ENCODE measurements at places on chromosomes 3 and 15. TPM values are rescaled to one million over a fixed set of nuclear protein-coding genes. Genes with fewer than 3 reads are reported as not detected.
A peak's percentile ranks its signal among the peaks of the same experiment; 100 is the strongest.

Gene OR4F15
- not detected for total RNA-seq

Gene HTR3C
- not detected for total RNA-seq

Gene IQCF5
- total RNA-seq, result not detected

Gene CCDC54
- total RNA-seq, result not detected

Gene CCR8
- total RNA-seq, result 8.9 TPM

Gene PDZRN3
- total RNA-seq, result not detected

Gene CCDC174
- total RNA-seq, result 21.7 TPM

Gene RFC4
- total RNA-seq, result 122 TPM

Gene SMCO1
- not detected for total RNA-seq

- no peaks in the 10 kb centered on the region for H3K36me3 ChIP-seq
- peaks cover 15% of the 10 kb centered on the region for H3K27me3 ChIP-seq
- DNase-seq, result no peak
- no peak overlapping the region for H3K27ac ChIP-seq
- H3K4me1 ChIP-seq, result no peaks in the 10 kb centered on the region
These were observed 27.7 kb upstream of the LRRFIP2 start for GRCh38 chr3:37202035-37202434.

DNA sequence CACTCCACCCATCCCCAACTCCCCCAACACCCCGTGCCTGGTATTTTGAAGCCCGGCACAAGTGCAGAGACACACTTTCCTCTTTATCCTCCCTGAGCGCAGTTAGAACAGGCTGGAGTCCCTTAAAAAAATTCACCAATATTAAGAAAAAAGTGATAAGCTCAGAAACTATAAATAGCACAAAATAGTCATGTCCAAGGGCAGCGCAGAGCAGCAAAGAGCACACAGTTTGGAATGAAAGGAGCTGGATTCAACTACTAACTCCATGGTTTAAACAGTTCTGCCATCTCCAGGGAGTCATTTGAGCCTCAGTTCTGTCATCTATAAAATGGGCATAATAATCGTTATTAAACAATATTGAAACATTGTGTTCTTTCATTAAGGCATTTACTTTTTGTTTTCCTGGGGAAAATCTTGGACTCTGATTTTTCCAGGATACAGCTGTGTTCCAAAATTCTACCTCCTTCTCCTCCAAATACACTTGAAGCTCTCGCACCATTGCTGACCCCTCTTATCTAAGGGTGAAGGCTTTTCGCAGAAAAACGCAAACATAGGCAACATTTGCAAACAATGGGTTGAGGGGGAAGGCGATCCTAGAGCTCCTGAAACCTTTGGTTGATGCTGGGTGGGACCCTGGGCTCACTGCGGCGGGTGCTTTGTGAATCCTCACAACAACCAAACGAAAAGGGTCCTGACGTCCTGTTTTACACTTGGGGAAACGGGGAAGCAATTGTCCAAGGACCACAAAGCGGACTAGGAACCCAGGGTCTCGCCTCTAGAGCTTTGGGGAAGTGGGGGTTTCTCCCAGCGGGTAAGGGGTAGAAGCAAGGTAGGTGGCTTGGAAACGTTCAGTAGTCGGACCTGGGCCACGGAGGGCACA lies 41.8 kb downstream of the EPHB3 start:
- H3K27me3 ChIP-seq, result peaks cover 60% of the 10 kb centered on the region
- peaks cover 4% of the 10 kb centered on the region for H3K4me1 ChIP-seq
- no peak for DNase-seq
- H3K4me3 ChIP-seq, result no peak overlapping the region

- H3K4me1 ChIP-seq, result no peaks in the 10 kb centered on the region
- no peak for DNase-seq
- no peak overlapping the region for H3K4me3 ChIP-seq
These were observed 417.4 kb upstream of the MDFIC2 start for GRCh38 chr3:70729845-70730244.

DNA sequence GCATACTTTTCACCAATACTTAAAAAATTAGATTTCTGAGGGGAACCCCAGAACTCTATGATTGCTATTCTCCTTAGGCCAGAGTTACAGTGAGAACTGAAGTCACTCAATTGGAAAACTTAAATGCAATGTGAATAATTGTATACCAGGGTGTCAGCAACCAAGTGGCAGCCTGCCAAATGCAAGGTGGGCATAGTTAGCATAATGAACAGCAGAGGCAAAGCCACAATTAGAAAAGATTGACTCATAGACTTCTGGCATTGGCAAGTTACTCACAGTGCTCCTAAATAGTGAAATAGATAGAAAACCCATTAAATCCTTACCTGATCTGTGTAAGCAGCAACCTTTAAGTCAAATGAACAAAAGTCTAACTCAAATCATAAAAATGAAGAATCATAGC lies 94.9 kb downstream of the BCHE start:
- no peaks in the 10 kb centered on the region for H3K36me3 ChIP-seq
- no peak for DNase-seq
- H3K4me3 ChIP-seq, result no peak overlapping the region
- H3K4me1 ChIP-seq, result no peaks in the 10 kb centered on the region
- H3K27me3 ChIP-seq, result no peaks in the 10 kb centered on the region
- H3K27ac ChIP-seq, result no peak overlapping the region

GRCh38 chr15:98899272-98900021 lies 108.1 kb downstream of the PGPEP1L start:
- H3K27ac ChIP-seq, result no peak overlapping the region
- peaks cover 6% of the 10 kb centered on the region for H3K36me3 ChIP-seq
- DNase-seq, result no peak
- no peak overlapping the region for H3K4me3 ChIP-seq
- H3K4me1 ChIP-seq, result peaks cover 16% of the 10 kb centered on the region
- no peaks in the 10 kb centered on the region for H3K27me3 ChIP-seq

DNA sequence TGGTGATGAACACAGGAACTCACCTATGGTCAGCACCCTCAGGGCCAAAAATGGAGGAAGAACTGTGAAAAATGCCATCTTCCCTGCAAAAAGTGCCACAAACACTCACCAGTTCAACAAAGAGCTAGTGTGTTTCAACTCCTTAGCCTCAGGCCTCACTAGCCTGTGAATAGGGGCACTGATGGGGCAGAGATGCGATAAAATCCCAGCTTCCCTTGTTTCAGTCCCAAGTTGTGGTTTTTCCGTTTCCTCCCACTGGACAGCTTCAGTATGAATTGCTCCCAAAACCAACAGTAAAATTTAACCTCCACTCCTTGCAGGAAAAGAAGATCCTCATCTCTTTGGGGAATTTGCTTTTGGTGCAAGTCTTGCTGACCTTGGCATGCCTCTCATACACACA lies 117.4 kb upstream of the ADAMTS9 start:
- H3K36me3 ChIP-seq, result no peaks in the 10 kb centered on the region
- DNase-seq, result no peak
- H3K4me1 ChIP-seq, result no peaks in the 10 kb centered on the region
- no peak overlapping the region for H3K27ac ChIP-seq

DNA sequence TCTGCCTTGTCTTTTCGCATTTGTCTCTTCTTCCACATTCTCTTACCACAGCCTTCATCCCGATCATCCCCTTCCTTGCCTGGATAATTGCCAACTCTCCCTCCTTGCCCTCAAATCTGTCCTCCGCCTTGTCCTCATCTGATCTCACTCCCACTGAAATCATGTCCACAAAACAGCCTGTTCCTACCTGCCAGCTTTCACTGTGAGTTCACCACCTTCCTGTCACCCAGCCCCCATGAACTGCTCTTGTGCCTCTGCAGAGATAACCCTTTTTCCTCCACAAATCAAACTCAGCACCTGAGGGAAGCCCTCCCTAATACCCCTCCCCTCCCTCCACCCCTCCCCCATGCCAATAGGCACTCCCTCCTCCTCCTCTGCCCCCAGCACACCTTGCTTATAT lies 4.8 kb upstream of the ADCY5 start:
- no peaks in the 10 kb centered on the region for H3K36me3 ChIP-seq
- no peak overlapping the region for H3K27ac ChIP-seq
- H3K4me1 ChIP-seq, result no peaks in the 10 kb centered on the region
- no peak for DNase-seq
- H3K4me3 ChIP-seq, result no peak overlapping the region

- peaks cover 14% of the 10 kb centered on the region for H3K36me3 ChIP-seq
- H3K4me1 ChIP-seq, result peaks cover 6% of the 10 kb centered on the region
- no peaks in the 10 kb centered on the region for H3K27me3 ChIP-seq
- no peak overlapping the region for H3K4me3 ChIP-seq
These were observed 89.5 kb downstream of the VGLL4 start for GRCh38 chr3:11554236-11554610.

- peaks cover 2% of the 10 kb centered on the region for H3K27me3 ChIP-seq
- no peak overlapping the region for H3K27ac ChIP-seq
- peaks cover 5% of the 10 kb centered on the region for H3K4me1 ChIP-seq
- DNase-seq, result no peak
- H3K36me3 ChIP-seq, result no peaks in the 10 kb centered on the region
These were observed 64.3 kb downstream of the OXSM start for GRCh38 chr3:25854214-25854613.

GRCh38 chr3:25281732-25282126 lies 146.3 kb upstream of the RARB start:
- H3K27me3 ChIP-seq, result no peaks in the 10 kb centered on the region
- no peak overlapping the region for H3K27ac ChIP-seq
- no peak for DNase-seq
- H3K4me3 ChIP-seq, result no peak overlapping the region

DNA sequence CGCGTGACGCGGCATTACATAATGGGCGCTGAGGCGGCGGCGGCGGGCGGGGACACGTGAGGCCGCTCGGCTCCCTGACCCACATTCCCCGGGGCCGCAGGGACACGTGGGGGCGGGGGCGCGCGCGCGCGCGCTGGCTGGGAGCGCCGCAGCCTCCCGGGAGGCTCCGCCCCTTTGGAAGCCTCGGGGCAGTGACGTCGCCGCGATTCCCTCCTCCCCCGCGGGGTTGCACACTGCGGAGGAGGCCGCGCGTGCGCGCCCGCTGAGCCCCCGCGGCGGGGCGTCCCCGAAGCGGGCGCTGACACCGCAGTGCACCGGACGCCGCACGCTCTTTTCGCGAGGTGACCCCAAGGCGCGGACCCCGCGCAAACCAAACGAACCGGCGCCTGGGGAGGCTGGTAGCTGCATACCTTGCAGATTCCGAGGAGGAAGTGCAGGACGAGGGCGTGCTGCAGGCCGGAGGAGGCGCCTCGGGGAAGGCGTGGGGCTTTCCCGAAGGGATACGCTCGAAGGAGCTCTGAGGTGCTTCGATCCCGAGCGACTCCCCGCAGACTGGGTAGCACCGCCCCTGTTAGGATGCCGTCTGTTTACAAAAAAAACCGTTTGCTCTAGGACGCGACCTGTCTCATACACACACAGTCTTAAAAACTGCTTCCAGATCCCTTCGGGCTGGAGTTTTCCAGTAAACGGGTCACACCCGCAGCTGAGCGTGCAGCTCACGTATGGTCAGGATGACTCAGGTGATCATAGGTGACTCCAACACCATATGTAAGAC lies 1.0 kb downstream of the NR1D2 start:
- peak overlapping the region; percentile 85 for H3K4me3 ChIP-seq
- H3K4me1 ChIP-seq, result peaks cover 26% of the 10 kb centered on the region
- peaks cover 24% of the 10 kb centered on the region for H3K27me3 ChIP-seq
- no peaks in the 10 kb centered on the region for H3K36me3 ChIP-seq
- peak; percentile 90 for DNase-seq

- H3K36me3 ChIP-seq, result peaks cover 44% of the 10 kb centered on the region
- DNase-seq, result peak; percentile 59
- H3K27me3 ChIP-seq, result no peaks in the 10 kb centered on the region
- H3K27ac ChIP-seq, result peak overlapping the region; percentile 70
- H3K4me3 ChIP-seq, result no peak overlapping the region
These were observed 10.9 kb downstream of the TM2D3 start for GRCh38 chr15:101641129-101641764.

DNA sequence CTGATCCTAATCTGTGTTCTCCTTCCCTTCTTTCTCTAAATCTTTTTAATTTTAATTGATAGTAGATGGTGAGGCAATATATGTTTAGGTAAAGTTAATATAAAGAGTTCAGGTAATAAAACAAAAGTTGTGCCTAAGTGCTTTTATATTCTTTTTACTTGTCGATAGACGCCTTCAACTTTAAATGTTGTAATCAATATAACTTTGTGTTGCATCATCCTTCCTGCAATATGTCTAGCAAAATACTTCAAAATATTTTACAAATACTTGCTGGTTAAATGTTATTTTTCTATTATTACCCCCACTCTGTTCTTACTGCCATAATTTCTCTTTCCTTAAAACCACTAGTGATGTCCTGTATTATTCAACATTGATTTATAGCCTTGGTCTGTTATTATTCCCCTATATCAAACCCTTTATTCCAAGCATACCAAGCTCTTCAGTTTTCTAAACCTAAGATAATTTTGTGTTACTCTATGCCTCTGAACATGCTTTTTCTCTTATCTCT lies 92.4 kb downstream of the NAALADL2 start:
- H3K36me3 ChIP-seq, result no peaks in the 10 kb centered on the region
- DNase-seq, result no peak
- H3K4me3 ChIP-seq, result no peak overlapping the region
- H3K27ac ChIP-seq, result no peak overlapping the region
- H3K27me3 ChIP-seq, result no peaks in the 10 kb centered on the region
- no peaks in the 10 kb centered on the region for H3K4me1 ChIP-seq

GRCh38 chr3:167396075-167396474 lies 16.0 kb upstream of the ZBBX start:
- no peaks in the 10 kb centered on the region for H3K4me1 ChIP-seq
- no peaks in the 10 kb centered on the region for H3K27me3 ChIP-seq
- no peak overlapping the region for H3K4me3 ChIP-seq
- no peak for DNase-seq
- H3K27ac ChIP-seq, result no peak overlapping the region
- H3K36me3 ChIP-seq, result no peaks in the 10 kb centered on the region

- DNase-seq, result no peak
- H3K27me3 ChIP-seq, result no peaks in the 10 kb centered on the region
- no peaks in the 10 kb centered on the region for H3K36me3 ChIP-seq
- H3K27ac ChIP-seq, result no peak overlapping the region
These were observed 137.0 kb upstream of the CRBN start for GRCh38 chr3:3316521-3316920.

GRCh38 chr3:83096-83495 lies 113.5 kb upstream of the CHL1 start:
- H3K36me3 ChIP-seq, result no peaks in the 10 kb centered on the region
- H3K27me3 ChIP-seq, result peaks cover 1% of the 10 kb centered on the region
- H3K4me1 ChIP-seq, result no peaks in the 10 kb centered on the region
- H3K4me3 ChIP-seq, result no peak overlapping the region

- H3K27ac ChIP-seq, result no peak overlapping the region
- DNase-seq, result no peak
- no peaks in the 10 kb centered on the region for H3K4me1 ChIP-seq
- H3K27me3 ChIP-seq, result peaks cover 19% of the 10 kb centered on the region
- no peak overlapping the region for H3K4me3 ChIP-seq
These were observed 184.1 kb upstream of the TLE3 start for GRCh38 chr15:70281811-70282307.

GRCh38 chr15:58410353-58410752 lies 21.4 kb upstream of the LIPC start:
- peak overlapping the region; percentile 85 for H3K4me3 ChIP-seq
- peaks cover 2% of the 10 kb centered on the region for H3K36me3 ChIP-seq
- peak; percentile 17 for DNase-seq
- H3K27ac ChIP-seq, result peak overlapping the region; percentile 90
- H3K4me1 ChIP-seq, result peaks cover 28% of the 10 kb centered on the region

DNA sequence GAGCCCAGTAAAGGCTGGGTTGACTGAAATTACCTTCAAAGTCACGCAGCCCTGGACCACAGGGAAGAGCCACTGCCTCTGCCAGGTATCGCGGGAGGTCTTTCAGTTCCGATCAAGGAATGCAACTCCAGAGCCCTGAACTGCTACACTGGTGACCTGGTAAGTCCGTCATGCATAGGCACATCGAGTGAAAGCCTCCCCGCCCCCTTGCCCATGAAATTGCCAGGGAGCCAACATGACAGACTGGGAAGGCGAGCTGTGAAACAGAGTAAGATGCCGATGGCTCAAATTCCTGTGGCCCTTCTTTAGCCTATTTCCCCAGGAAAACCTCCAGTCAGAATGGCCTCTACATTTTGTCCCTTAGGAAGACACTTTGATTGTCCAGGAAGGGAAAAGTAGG lies 2.3 kb upstream of the GP5 start:
- H3K27me3 ChIP-seq, result peaks cover 2% of the 10 kb centered on the region
- DNase-seq, result no peak
- peaks cover 20% of the 10 kb centered on the region for H3K36me3 ChIP-seq
- no peak overlapping the region for H3K27ac ChIP-seq

All from activated T-helper 1 cell treated with anti-CD3 and anti-CD28 coated beads, Interleukin-12 subunit alpha, Interleukin-12 subunit beta, Interleukin-2, Interleukin-4 antibody, amounts not matched to agents 30 ng/mL and 10 ng/mL and 1 ng/mL, durations not matched to agents 14 hours and 24 hours and 36 hours (primary cell).